Activated naive CD4-positive, alpha-beta T cell treated with anti-CD3 and anti-CD28 coated beads, Interleukin-2, amount 10 ng/mL, durations not matched to agents 7 days and 5 days (primary cell): ENCODE measurements at places on chromosomes 7 and 10.
A peak's percentile ranks its signal among the peaks of the same experiment; 100 is the strongest.

- DNase-seq = no peak
Observed at GRCh38 chr7:155494551-155494950, 36.6 kb downstream of the EN2 start.

GRCh38 chr7:78176171-78176570, 377.6 kb downstream of the PHTF2 start:
- no peak for DNase-seq

GRCh38 chr10:13816195-13816925, 229.6 kb downstream of the PRPF18 start:
- no peak for DNase-seq

GRCh38 chr7:99143853-99144672, at the start of gene SMURF1:
SMURF1 (minus strand) TSS chr7:99144108; CDS start chr7:99143780, 328 bp downstream.
- peak; percentile 77 for DNase-seq

- no peak for DNase-seq
Observed at GRCh38 chr10:102405108-102405571, 9.6 kb downstream of the NFKB2 start.

GRCh38 chr7:117231047-117231359, 91.9 kb downstream of the WNT2 start:
- DNase-seq = no peak

- no peak for DNase-seq
Observed at GRCh38 chr7:40475681-40475982, 340.8 kb downstream of the SUGCT start.

GRCh38 chr10:8416192-8416701, 361.8 kb downstream of the GATA3 start:
- no peak for DNase-seq

DNA sequence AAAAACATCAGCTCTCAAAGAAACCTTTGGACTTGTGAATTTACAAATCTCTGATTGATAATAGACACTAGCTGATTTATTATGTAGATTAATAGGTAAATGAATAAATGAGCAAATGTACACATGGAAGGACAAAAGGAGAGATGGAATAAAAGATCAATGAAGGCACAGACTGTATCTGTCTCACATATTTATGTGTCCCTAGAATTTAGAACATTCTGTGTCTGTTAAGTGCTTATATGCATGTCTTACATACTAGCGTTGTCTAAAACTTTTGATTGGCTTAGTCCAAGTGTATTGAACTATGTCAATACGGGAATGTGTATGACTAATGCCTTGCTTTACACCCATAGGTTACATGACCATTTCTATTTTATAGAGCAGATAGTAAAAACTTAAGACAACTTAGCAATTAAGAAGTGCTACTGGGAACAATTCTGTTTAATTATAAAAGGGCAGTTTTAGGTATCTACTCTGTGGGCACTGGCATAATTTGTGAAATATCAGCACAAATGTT, 140.3 kb downstream of the PLXDC2 start:
- DNase-seq = no peak

DNA sequence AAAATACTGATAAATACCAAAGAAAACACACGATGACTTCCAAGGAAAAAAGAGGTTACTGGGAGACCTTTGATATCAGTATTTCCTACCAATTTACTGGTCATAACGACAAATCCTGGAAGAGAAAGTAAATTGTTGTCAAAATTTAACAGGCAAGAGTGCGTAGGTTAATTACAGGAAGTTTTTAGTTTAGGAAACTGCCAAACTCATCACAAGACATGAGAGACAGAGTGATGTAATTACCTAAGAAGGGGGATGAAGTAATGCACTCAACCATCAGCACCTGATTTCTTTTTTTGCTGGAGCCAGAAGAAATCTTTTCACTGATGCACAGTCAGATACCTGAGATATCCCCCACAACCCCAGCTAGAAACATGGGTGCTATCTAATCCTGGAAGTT, 16.8 kb downstream of the MACC1 start:
- no peak for DNase-seq

DNA sequence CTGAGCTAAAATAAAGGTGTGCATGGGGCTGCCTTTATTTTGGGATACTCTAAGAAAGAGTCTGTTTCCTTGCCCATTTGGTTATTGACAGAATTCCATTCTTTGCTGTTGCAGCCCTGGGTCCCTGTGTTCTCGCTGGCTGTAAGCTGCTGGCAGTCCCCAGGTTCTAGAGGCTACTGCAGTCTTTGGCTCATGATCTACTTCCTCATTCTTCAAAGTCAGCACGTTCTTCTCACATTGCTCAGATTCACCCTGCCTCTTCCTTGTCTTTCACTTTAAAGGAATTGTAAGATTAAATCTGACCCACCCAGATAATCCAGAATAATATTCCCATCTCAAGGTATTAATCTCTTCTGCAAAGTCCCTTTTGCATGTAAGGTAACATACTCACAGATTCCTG, 620.3 kb downstream of the CCSER2 start:
- no peak for DNase-seq

DNA sequence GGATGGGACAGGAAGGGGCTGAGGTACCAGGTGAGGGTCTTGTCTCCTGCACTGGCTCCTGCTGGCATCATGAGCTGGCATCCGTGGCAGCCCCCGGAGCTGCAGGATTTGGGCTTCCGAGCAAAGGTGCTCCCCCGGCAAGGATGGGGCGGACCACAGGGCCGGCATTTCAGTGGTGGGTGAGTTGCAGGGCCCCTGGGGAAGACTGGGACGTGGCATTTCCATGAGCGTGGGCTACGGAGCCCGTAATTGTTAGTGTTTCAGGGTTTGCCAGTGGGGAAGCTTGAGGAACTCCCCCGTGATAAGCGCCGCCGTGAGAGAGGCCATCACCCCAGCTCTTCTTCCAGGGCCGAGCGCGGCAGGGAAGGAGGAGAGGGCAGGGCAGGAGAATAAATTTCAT, 235.6 kb downstream of the MGMT start:
- no peak for DNase-seq

DNA sequence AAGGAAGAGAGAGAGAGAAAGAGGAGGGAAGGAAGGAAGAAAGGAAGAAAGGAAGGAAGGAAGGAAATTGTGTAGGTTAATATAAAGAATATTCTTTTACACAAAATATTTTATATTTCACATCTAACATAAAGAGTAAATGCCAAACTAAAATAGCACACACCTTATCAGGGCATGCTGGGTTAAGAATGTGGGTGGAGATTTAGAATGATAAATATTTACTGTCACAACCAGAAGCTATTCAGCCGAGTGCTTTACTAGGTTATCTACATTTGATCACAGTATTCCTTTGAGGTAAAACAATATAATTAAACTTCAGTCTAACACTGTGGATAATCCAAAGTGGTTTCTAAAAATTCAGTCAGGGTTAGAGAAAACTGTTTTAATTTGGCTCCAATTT, 103.3 kb downstream of the SEMA3A start:
- DNase-seq = no peak

- no peak for DNase-seq
Observed at GRCh38 chr10:21602313-21602712, 68.3 kb downstream of the MLLT10 start.

DNA sequence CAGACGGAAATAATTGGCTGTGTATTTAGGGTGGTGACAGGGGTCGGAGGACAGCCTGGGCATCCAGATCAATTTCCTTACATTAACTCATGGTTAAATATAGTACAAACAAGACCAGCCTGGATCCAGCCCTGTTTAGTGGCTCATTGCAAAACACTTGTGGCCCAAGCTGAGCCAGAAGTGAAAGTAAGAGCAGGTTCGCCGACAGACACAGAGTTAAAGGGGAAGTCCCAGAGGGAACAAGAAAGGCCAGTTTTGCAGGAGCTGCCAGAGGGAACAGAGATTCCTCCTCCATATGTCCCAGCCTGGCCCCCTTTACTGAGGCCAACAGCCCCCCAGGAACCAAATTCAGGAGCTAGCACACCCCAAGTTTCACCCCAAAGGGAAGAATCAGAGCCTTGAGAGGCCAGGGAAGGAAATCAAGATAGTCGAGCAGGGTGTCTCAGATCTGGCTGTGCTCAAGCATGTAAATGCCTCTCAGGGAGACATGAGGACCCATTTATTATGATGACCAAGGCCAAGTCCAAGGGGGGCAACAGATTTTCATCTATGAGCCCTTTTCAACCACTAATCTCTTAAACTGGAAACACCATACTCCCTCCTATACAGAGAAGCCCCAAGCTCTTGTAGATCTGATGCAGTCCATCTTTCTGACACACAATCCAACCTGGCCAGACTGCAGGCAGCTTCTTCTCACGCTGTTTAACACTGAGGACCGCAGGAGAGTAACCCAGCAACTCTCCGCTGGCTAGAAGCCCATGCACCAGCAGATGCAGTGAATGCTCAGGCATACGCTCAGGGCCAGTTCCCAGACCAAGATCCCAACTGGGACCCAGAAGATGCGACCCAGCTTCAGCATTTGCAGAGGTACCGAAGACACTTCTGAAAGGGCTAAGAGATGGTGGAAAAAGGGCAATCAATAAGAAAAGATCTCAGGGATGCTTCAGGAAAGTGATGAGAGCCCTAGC, 15.9 kb upstream of the ADCK2 start:
- DNase-seq = peak; percentile 65

GRCh38 chr7:94174375-94174774, 170.2 kb upstream of the BET1 start:
- no peak for DNase-seq

DNA sequence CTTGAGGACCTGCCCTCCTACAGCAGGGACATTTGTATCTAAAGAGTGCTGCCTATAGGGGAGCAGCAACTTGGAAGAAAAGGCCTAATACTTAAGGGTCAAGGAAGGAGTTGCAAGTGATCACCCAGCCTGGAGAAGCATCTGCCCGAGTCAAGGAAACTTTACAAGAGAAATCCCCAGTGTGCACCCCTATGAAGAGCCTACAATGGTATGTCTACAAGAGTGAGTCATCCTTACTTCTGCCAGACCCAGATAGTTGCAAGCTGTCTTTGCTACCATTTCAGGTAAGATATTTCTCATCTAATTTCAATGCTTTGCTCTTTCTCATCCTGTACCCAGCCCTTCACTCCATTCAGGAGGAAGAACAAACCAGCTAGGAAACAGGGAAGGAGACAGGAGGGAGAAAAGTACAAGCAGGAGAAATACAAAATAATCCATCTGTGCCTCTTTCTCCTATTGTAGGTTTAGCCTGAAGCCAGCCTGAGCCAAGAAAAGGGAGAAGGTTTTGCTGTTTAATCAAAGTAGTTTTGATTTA, 34.4 kb upstream of the AGR3 start:
- no peak for DNase-seq

DNA sequence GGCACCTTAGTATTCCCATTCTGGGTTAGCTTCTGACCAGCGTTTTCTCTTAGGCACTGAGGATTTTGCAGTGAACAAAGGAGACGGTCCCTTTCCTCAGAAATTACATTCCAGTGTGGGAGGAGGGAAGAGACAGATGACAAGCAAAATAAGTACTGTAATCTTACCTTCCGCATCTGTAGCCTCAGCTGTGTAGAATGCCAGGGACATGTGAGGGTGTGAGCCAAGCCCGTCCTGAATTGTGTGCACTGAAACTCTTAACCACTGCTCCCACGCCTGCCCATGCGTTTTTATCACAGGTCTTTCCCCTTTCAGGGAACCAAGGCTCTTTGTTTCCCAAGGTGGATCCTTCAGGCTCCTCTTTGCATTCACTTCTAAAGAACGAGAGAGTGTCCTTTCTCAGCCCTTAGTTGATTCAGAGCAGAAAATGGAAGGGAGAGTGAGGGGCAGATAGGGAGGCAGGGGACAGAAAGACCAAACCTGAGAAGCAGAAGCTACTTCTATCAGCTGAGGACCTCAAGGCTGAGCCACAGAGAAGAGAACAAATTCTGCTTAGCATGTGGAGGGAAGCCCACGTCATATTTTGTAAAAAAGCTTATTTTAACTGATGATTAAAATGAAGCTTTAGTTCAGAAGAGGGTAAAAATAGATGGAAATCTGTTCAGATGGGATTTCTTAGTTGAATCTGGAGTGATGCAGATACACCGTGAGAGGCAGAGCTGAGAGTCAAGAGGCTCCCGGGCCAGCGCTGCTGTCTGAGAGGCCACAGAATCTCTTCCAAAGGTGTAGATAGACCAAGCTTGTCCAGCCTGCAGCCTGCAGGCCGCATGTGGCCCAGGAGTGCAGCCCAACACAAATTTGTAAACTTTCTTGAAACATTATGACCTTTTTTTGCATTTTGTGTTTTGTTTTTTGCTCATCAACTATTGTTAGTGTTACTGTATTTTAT, 122.5 kb downstream of the CCNY start:
- no peak for DNase-seq

- DNase-seq = no peak
Observed at GRCh38 chr10:110065269-110065668, 57.5 kb downstream of the ADD3 start.

DNA sequence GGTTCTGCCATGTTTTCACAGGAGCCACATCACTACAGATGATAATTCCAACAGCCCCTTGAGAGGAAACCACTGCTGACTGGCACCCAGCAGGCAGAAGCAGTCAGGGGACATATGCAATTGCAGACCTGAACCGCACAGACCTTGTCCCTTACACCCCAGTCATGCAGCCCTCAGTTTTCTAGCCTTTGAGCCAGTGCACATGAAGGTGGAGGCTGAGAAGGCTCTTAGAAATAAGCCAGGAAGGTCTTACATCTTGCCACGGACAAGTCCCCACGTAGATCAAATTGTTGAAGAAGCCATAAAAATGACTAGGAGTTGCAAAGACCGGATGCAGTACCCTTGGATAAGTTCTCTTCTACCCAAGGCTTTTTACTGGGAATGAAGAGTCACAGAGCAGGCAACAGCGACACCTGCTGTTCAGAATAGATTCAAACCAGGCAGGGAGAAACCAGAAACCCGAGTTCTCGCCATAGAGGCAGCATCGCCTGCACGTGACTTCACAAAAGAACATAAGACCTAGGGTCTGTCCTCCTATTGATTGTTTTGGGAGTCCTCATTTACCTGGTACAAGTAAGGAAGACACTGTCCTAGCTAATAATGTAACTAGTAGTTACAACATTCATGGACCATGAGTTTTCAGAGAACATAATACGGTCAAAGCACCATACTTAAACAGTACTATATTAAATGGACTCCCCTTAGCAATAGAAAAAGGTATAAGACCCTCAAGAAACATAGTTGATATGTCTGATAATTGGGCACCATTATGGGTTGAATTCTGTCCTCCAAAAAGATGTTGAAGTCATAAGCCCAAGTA, 11.1 kb downstream of the STEAP1B start:
- DNase-seq = peak; percentile 76

DNA sequence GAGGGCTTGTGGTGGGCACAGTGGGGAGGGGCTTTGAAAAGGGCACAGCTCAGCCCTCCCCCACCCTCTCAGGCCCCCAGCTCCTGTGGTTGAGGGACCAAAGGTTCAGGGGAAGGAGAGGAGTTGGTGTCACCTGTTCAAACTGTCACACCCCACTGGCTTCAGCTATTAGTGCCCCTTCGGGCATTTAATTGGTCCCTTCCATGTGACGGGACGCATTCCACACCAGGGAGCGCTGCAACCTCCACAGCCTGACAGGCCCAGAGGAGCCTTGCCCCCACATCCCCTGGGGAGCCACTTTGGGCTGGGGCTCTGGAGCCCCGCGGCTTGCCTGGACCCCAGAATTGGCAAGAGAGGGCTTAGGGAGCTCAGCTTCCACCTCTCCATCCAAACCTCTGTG, 75.7 kb downstream of the C10orf105 start:
- no peak for DNase-seq
